ENCODE measurements at places on chromosomes 4 and X.

DNA sequence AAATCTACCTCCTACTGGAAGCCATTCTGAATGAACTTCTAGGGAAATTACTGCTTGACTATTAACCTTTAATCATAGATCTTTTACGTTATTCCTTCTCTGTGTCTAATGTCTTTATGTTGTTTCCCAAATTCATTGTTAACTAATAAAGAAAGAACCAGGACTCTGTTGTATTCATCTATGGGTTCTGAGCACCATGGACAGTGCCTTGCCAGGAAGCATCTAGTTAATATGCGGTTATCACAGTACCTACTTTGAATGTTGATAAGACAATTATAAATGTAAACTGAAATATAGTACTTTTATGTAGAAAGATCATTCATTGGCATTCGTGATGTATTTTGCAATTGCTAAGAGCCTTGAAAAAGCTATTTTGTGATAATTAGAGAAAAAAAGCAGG lies 23.8 kb downstream of the NWD2 start:
- no peak for DNase-seq

GRCh38 chr4:29175291-29175690 lies 1544.9 kb upstream of the PCDH7 start:
- no peak for DNase-seq

DNA sequence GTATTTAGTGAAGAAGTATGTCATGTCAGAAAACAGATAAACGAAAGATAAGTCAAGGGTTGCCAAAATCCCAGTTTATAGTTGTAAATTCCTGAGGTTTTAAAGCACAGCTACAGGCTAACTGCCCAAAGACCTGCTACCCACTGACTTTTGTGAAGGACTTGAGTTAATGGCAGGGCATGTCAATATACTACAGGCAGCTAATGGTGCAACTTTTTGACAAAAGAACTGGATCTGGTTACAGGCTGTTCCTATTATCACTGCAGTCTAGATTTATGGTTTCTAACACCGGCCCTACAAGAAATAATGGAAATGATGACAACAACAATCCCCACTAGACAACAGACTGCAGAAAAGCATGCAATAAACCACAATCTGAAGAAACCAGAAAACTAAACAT lies 6.4 kb downstream of the SCML2 start:
- no peak for DNase-seq

DNA sequence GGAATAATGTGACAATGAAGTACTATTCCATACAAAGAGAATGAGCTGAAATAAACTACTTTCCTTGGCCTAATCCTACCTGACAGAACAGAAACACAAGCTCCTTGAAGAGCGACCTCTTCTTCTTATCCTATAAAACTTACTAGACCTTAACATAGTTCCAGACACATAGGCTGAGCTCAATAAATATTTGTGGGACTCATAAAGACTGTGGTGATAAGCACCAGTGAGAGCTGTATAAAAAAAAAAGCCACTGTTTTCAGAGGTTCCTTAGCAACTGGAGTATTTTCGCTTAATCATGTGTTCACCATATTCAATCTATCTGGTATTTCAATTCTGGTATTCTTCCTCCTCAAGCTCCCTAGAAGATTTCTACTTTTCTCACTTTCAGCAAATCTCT lies 1129.6 kb downstream of the STPG2 start:
- no peak for DNase-seq

DNA sequence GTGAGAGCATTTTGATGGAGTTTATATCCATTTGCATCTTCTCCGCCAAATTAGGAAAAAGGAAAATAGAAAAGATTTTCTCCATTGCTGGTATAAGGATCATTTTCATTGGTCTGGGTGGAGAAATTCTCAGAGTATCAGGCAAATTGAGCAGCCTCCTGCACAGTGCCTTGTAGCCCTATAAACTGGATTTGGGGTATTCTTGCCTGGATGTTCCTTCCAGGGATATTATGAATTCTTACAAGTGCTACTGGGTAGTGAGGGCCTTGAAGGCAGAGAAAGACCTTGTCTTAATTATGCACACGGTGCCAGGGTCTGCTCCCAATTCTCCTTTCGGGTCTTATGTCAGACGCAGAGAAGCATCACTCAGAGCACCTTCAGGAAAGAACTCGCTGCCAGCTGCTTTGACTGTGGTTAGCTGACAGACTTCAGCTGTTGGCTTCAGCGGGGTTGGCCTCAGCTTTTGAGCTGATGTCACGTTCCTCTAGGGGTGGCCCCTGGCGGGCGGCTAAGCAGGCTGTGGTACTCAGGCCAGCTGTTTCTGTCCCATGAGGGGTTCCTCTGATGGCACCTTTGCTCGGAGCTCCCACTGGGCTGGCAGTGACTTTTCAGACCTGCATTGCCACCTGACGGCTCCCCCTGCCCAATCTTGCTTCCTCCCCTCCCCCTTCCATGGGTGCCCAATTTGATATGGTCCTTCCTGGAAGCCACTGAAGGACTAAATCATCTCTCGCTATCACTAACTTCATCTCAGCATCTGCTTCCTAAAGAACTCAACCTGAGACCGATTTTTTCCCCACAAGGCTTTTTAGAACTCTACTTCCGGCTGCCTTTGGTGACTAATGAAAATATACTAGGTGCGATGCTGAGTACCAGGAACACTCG lies 519.5 kb downstream of the BCOR start:
- peak; percentile 27 for DNase-seq

DNA sequence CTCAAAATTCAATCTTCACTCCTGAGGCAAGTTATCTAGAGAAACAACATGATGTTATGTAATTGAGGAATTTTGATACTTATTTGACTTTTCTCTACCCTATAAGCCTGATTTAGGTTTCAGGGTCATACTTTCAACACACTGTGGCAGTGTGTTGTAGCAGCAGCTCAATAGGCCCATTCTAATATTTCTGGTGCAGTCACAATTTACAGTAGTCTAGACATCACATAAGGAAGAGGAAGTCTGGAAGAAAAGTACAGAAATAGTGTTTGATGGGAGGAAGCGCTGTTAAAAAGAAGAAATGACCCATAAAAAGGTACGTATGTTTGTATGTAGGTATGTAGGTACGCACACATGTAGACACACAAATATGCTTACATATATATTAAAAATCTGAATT lies 194.3 kb downstream of the ARHGAP24 start:
- DNase-seq: no peak

DNA sequence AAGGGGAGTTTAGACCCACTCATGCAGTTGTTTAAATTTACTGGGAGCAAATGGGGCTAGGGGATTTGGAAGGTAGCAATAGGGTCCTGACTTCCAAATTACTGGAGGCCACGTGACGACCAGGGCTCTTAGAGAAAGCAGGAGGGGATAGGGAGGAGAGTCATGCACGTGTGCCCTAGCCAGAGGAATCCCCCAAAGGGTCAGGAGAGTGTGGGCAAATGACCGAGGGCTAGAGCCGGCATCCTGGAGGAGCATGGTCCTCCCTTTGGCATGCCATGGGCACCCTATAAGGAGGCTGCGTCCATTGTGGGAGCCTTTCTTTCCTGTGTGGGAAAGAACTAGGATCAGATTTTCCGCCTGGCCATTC lies 25.5 kb upstream of the GPC4 start:
- no peak for DNase-seq

- no peak for DNase-seq
Measured at GRCh38 chr4:111847296-111848008, 297.8 kb upstream of the FAM241A start.

DNA sequence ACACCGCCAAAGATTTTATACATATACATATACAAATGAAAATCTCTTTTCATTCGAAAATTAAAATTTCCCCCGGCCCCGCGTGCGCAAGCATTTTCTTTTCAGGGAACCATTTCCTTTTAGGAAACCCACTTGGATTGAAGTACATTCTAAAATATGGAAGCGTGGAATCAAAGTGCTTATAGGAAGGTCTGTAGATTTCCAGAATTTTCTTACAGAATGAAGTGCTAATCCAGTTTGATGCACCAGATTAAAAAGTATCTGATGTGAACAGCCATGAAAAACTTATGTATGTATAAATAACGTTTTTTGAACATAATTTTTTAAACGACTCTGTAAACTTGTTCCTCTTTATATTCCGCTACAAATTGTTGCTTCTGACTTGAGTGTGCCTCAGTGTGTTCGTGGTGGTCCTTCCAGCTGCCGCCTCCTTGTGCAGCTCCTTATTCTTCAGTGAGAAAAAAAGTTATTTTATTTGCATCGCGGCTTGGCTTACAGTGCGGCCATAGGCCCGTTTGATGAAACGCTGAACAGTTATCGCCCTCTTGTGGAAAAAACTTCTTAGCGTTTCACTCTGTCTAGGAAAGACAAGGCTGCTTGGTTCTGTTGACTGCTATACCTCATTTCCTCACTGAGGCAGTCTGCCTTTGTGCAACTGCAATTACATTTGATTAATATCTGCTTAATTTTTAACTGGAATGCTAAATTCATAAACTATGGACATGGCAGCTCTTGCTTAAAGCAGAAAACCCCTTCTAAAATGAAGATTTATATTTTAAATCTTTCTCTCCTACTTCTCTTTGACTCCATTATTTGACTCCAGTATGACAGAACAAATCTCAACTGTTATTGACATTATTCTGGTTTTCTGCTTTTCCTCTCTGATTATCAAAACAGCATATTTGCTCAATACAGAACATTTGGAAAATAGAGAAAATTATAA lies 4.7 kb upstream of the NKX6-1 start:
- peak; percentile 45 for DNase-seq

DNA sequence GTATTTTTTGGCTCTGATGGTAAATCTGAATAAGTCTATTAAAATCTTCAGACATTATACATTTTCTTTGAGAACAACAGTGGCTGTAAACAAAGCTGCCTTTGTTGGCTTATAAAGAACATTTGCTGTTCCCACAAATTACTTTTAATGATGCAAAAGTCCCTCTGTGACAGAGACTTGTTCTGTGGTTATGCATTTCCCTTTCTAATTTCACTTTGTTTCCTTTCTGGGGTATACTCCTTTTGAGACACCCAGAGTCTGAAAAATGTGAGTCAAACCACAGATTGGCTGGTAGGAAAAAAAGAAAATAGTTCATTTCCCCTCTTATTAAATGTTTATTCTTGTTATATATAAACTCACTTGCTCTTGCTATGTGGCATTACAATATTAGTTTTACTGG lies 402.4 kb downstream of the PACRGL start:
- DNase-seq: no peak

DNA sequence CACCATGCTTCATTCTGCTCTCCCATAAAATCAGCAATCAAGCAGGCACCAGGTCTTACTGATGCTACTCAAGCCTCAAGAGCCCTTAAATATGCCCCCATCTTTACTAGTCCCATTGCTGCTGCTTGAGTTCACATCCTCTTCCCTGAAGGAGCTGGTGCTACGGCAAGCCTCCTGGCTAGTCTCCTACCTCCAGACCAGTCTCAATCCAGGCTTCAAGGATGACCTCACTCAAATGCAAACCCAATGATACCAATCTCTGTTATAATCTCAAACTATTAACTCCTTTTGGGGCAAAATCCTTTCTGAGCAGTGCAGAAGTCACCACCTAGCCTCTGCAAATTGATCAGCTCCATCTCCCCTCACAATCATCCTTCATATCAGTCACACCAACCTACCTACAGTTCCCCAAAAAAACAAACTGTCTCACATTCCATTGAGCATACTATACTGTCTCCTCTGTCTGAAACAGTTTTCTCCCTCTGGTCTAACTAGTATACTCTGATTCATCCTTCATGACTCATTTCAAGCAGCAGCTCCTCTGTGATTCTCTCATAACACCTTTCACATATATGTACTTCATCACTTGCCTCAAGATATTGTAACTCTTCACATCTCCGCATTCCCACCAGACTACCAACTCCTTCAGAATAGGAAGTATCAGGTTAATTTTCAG lies 30.0 kb downstream of the PAPSS1 start:
- no peak for DNase-seq

- DNase-seq: no peak
Measured at GRCh38 chr4:67934628-67935027, 28.7 kb downstream of the TMPRSS11A start.

- no peak for DNase-seq
Measured at GRCh38 chr4:13032936-13033335, 451.2 kb downstream of the RAB28 start.

- DNase-seq: no peak
Measured at GRCh38 chrX:120791013-120791643, 84.5 kb downstream of the CT47B1 start.

DNA sequence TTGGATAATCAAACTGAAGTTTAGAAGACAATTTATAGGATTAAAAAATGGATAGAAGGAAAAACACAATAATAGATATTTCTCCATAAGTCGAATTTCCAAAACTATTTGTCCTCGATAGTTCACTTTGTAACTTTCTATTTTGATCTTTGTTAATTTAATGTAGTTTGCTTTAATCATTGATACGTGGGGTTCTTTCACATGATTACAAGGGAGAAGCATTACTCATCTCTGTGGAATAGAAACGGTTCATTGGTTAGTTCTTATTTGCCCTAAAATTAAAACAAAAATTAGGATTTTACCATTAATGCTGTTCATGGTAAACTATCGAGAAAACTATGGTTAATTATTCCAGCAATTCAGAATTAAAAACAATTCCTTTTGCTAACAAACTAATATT lies 2.1 kb downstream of the TET2 start:
- no peak for DNase-seq

DNA sequence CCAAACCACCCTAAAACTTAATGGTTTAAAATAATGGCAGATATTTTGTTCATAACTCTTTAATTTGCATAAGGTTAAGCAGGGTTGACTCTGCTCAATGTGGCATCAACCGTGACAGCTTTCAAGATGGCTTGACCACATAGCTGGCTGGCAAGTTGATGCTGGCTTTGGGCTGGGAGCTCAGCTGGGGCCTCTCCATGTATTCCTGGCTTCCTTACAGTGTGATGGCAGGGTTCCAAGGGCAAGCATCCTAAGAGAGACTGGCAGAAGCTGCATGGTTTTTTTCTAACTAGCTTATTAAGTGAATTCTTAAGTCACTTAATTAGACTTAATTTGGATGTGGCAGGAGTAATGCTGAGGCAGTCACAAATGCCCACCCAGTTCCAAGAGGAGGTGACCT lies 4.5 kb downstream of the RP2 start:
- DNase-seq: no peak

DNA sequence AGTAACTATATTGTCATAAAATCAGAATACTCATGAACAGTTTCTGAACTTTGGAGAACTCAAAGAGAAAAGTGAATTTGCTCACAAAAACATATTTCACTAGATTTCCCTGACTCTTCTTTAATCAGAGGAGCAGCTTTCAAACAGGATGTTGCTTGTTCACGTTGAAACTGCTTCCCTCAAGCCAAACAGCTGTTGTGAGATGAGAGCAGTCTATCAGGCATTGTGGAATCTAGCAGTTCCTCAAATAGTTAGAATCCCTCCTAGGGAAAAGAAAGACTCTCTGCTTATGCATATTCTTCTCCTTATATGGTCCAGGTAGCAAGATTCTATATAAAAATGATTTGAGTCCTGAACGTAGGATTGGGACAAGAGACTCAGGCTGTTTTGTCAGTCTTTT lies 1012.1 kb downstream of the FAM133A start:
- no peak for DNase-seq

GRCh38 chr4:139833151-139833910 lies 167.7 kb downstream of the MGST2 start:
- DNase-seq: no peak

- no peak for DNase-seq
Measured at GRCh38 chr4:128450326-128451120, 162.9 kb upstream of the PGRMC2 start.

Measured in GM19239 (cell line).